ENCODE measurements at places on chromosomes 1 and 21.
A peak's percentile ranks its signal among the peaks of the same experiment; 100 is the strongest.

DNA sequence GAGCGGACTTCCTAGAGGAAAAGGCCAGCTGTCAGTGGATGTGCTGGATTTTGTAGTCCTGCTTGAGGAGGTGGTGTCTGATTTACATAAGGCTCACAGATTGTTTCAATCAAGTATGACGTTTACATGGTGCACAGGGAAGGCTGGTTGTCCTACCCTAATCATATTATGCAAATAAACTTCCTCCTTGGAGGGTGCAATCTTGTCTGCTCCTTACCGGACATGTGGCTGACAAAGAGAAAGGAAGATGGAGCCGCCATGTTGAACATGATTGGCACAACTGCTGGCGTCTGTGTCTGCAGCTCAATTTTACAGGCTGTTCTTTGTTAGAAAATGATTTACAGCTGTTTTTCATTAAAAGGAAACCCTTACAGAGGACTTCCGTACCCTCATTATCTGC, 1656.1 kb downstream of the KCNT2 start:
- no peak for DNase-seq

GRCh38 chr1:186812570-186812969, 16.2 kb upstream of the PLA2G4A start:
- no peak for DNase-seq

GRCh38 chr1:204509186-204509635, 7.0 kb upstream of the MDM4 start:
- no peak for DNase-seq

- DNase-seq, result no peak
Measured at GRCh38 chr1:219359126-219359525, 185.4 kb downstream of the LYPLAL1 start.

DNA sequence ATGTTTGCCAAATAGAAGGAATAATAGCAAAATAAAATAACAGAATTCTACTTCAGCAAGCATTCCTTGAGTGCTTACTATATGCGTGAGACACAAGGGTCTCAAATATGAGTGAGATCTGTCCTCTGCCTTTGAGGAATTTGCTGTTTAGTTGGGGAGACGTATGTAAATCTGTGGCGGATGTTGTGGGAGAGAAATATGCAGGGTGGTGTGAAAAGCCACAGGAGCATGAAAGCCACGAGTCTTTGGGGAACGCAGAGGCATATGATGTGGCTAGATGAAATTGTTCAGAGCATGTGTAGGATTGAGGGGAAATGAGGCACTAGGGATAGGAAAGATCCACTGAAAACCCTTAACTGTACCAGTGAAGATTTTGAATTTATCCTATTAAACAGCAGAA, 244.4 kb downstream of the PBX1 start:
- no peak for DNase-seq

DNA sequence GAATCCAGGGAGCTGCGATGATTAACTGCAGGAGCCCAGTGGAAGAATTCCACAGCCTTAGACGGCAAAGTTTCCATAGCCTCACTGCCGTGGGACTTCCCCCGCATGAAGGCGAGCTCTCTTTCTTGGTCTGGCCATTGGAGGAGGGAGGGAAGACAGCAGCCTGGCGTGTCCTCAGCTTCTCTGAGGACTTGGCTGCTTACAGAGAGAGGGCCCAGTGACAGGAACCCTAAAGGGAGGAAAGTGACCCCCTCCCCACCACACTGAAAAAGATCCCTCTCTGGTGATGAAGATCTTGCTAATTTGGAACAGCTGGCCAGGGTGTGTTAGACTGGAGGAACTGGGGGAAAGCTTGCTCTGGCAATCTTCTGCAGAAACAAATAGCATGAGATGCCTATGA, 41.0 kb downstream of the ATP2B4 start:
- no peak for DNase-seq

DNA sequence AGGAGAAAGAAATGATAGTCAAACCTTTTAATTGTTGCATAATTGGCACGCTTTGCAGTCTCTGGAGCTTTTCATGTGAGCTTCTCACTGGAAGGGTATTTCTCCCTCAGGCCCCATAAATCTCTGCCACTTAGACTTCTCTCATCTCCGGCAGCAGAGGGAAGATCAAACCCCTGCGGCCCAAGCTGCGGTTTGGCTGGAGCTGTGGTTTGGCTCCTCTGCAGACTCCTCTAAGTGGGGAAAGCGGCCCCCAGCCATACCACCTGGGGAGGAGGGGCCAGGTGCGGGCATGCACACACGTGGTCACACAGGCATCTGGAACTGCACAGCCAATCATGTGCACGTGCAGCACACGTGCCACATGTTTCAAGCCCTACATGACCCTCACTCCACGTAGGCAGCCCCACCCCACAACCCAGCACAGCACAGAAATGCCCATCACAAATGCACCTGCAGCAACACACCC, 58.3 kb downstream of the UBE2T start:
- peak; percentile 11 for DNase-seq

DNA sequence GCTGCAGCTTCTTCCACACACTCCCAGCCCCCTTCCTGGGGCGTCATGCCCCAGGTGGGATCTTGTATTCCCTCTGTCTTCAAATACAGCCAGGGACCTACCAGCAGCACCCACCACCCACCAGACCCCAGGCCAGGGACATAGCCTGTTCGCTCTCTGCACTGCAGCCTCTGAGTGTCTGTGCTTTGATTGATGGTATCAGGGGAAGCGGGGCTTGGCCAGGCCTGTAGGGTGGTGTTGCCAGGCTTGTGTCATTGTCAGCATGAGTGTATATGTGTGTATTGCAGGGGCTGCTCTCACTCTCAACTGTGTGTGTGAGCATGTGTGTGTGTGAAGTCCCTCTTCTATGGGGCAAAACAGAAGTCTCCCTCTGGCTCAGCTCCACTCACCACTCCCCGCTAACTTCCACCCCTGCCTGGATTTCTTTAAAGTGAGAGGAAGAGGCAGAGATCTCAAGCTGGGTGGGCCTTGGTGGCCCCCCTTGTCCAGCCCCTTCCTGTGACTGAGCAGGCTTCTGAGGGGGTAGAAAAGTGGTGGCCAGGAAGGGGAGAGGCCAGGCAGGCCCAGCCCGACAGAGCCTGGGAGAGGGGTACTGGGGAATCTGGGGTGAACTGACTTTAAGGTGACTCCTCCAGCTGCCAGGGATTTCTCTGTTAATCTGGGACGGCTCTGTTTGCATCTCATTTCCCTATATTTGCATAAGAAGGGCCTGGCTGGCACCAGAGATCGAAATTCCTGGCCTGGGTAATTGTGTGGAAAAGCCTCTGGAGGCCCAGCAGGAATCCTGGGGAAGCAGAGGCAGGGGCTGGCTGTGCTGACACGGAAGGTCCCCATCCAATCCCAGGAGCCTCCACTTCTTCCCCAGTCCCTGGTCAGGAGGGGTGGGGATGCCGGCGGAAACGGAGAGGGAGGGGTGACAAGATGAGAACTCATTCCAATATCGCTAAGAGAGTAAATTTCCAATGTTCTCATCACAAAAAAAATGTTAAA, 18.6 kb upstream of the ADGRB2 start:
- no peak for DNase-seq

DNA sequence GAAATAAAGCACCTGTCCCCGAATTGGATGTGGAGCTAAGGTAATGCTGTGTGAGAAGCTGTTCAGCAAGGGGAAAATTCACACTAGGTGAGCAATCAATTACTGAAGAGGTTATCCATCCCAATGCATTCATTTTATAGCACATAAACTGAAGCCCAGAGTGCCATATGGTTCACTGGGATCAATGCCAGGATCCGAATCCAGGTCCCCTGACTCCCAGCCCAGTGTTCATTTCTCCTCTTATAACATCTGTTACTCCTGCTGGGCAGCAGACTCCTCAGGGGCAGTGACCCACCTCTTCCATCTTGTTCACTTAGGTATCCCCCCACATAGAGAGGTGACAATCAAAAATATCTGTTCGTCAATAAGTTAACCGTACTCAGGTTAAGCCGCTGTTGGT, 13.2 kb upstream of the SEC16B start:
- DNase-seq, result no peak

GRCh38 chr1:201538612-201539551, at the start of gene NAV1:
Gene NAV1 (plus strand): TSS chr1:201539127. CDS start chr1:201622885, 83,758 bp downstream.
- no peak for DNase-seq

DNA sequence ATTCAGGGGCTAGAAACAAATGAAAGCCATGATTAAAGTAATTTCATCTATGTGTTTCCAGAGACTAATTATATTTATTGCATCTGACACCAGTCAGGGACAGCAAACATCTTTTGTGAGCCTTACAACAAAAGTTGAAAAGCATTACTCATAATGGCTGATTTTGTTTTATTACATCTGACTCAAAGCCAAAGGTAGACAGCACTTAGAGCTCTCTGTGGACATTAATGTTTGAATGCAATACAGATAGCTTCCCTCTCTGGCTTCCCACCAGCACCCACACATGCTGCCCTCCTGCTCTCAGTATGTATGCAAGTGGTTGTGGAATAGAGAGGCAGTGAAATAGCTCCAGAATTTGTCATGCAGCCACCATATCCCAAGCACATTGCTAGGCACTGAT, 198.7 kb downstream of the SETD4 start:
- DNase-seq, result no peak

GRCh38 chr1:119141020-119141424, 569 bp upstream of the WARS2 start:
- DNase-seq, result peak; percentile 50

DNA sequence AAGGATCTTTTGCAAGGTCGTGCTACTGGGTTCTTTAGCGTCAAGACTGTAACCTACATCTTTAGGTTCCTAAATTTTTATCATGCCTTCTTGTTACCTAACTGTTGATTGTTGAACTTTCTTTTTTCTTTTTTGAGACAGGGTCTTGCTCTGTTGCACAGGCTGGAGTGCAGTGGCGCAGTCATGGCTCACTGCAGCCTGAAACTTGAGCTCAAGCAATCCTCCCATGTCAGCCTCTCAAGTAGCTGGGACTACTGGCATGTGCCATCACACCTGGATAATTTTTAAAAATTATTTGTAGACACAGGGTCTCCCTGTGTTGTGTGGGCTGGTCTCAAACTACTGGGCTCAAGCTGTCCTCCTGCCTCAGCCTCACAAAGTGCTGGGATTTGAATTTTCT, 52.9 kb downstream of the NFIA start:
- DNase-seq, result no peak

- DNase-seq, result no peak
Measured at GRCh38 chr1:233868461-233868860, 36.0 kb upstream of the SLC35F3 start.

GRCh38 chr1:231478019-231478785, 50.3 kb upstream of the TSNAX start:
- DNase-seq, result no peak

GRCh38 chr1:231021540-231022031, 18.5 kb downstream of the FAM89A start:
- DNase-seq, result no peak

Data from CD4-positive, alpha-beta T cell treated with Interleukin-21 for 1 hour (primary cell).